ENCODE measurements at places on chromosomes 2 and 18.

GRCh38 chr2:167140767-167141166, 252.5 kb downstream of the XIRP2 start:
- no peak for DNase-seq

- no peak for DNase-seq
Observed at GRCh38 chr2:100494712-100495111, 24.4 kb downstream of the NMS start.

GRCh38 chr2:224831530-224831929, 115.4 kb upstream of the CCDC195 start:
- DNase-seq = no peak

DNA sequence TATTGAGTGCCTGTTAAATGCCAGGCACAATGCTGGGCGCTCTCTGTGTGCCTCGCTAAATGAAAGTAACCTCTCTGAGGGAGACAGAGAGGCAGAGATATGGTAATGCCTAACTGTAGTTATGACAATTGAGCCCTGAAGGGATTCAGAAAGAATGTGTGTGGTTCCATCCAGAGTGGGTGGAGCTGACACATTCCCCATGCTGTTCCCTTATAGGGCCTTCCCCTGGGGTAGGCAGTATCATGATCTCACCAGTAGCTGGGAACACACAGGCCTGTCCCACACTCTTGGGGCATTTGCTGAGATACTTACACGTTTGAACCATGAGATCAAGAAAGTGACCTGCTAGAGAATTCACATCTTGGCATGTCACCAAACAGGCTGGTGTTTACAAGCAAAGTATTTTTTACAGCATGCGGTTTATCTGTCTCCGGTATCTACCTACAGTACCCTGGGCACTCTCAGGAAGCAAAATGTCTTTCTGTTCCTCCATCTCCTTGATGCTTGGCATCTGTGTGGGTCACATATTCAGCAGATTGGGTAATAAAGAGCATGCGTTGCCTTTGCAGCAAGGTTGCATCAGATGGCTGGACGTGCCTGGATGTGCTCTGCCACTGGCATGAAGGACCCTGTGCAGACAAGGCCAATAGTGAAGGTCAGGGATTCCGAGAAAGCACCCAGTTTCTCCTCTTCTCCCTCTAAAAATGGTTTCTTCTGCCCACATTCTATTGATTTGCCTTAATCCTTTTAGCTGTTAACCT, 9.4 kb downstream of the CTIF start:
- DNase-seq = no peak

GRCh38 chr2:214066862-214067261, 344.0 kb upstream of the VWC2L start:
- no peak for DNase-seq

DNA sequence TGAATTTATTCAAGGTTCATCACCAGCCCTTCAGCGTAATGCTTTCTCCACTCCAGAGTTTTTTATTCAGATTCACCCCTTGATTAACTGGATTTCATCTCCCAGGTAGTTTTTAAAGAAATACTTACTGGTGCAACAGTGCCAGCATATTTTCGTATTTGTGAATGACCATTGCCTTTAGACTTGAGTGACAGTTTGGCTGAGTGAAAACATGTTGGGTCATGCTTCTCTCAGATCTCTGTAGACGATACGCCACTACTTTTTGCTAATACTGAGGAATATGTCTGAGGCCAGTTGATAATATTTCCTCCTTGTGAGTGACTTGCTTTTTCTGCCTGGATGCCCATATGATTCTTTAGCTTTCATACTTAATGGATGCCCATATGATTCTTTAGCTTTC, 51.5 kb downstream of the CYP26B1 start:
- no peak for DNase-seq

GRCh38 chr18:5771343-5771742, 124.0 kb downstream of the TMEM200C start:
- DNase-seq = no peak

- no peak for DNase-seq
Observed at GRCh38 chr2:62136956-62137830, 58.7 kb upstream of the B3GNT2 start.

- DNase-seq = no peak
Observed at GRCh38 chr18:949724-950631, 45.3 kb downstream of the ADCYAP1 start.

DNA sequence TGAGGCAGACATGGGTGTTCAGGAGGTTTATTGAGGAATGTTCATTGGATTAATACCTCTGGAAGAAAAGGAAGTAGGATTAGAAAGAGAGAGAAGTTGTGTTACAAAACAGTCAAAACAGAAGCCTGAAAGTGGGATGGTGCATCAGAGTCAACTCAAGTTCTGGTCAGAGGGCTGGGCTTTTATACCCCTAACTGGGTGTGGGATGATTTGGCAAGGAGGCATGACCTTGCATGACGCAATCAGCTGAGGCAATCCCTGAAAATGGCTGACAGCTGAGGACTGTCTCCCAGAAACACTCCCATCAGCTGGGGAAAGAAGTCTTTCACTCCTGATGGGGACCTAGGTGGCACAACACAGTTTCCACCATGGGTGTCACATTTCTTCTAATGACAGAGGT, 818.2 kb downstream of the SATB2 start:
- no peak for DNase-seq

GRCh38 chr18:73352546-73352945, 484.8 kb upstream of the NETO1 start:
- no peak for DNase-seq

DNA sequence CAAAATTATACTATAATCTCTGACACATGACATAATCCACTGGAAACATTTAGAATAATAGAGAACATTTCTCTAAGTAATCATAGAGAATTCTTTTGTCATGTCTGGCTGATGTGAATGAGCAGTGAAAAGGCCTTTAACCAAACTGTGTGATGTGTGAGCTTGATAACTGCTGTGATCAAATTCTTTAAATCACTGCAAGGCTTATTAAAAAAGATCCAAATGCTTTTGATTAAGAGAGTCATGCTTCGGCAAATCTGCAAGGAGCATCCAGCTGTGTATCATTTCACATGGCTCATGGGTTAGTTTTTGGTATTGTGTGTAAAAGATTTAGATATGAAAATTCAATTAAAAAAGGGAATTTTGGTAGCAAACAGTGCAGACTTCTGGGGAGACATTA, 58.6 kb upstream of the TFPI start:
- no peak for DNase-seq

DNA sequence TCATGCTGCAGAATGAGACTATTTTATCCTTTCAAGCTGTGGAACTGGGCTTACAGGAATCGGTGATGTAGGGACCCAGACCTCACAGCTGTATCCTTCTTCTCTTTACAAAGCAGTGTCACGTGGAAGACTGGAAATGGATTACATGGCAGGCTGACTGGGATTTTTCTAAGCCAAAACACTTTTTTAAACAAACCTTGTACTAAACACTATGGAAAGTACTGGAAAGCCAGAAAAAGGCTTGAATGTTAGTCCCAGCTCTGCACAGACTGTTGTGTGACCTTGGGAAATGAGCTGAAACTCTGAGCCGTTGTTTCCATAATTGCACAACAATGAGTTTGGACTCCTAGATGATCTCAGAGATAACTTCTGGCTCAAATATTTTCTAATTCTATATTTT, 7.6 kb upstream of the ADAM23 start:
- no peak for DNase-seq

- no peak for DNase-seq
Observed at GRCh38 chr2:129730979-129731378, 248.5 kb upstream of the RAB6C start.

DNA sequence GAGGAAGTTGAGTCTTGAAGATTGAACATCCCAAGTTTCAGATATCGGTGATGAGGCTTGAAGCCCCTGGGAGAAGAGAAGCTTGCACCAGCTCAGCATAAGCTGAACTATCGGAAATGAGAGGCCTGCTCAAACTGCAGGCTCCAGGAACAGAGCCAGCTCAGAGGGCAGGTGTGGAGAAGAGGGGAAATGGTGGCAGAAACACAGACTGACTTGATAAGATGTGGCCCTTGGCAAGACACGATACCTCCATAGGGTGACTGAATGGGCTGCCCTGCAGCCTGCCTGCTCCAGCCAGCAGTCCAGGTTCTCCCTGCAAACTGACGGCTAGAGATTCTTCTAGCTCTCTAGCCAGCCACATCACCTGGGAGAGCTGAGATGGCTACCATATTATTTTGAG, 86.6 kb downstream of the MYT1L start:
- DNase-seq = no peak

- no peak for DNase-seq
Observed at GRCh38 chr2:184743096-184743495, 144.8 kb downstream of the ZNF804A start.

- no peak for DNase-seq
Observed at GRCh38 chr18:76503649-76504386, 8.8 kb upstream of the ZNF516 start.

DNA sequence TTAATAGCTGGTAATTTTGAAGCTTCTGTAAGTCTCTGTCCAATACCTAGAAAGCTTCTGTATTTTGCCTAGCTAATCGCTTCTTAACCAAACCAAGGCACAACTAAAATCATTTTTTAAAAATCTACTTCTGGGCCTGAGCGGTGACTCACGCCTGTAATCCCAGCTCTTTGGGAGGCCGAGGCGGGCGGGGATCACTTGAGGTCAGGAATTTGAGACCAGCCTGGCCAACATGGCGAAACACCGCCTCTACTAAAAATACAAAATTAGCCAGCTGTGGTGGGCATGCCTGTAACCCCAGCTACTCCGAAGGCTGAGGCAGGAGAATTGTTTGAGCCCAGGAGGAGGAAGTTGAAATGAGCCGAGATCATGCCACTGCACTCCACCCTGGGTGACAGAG, 148.6 kb upstream of the FIGN start:
- DNase-seq = no peak

DNA sequence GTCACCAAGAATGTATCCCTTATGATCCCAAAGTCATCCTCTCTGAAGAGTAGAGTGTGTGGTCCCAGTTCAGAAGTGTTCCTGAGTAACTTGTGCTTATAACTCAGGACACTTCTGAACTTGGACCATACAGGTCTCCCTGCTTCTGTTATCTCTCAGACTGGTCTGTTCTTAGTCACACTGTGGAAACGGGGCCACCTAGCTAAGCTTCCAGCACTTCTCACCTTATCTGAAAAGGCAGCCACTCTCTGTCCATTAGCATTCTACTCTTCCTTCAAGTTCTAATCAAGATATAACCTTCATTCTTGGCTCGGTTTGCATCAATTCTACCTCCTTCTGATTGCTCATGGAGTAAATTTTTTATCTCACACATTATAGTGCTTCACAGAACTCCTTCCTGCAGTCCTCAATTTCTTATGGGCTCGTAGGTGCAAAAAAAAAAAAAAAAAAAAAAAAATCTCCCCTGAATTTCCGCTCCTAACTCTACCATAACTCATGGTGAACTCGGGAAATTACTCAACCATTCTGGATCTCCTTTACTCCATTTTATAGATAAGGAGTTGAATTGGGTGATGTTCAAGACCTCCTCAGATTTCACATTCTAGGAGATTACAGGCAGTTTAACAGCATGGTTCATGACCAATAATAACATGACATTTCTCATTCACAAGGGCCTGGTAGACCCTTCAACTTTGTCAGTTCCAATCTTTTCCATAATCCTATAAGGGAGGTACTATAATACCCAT, 108.4 kb downstream of the TACR1 start:
- no peak for DNase-seq

GRCh38 chr2:105786231-105787230, 41.8 kb downstream of the NCK2 start:
- peak; percentile 64 for DNase-seq

DNA sequence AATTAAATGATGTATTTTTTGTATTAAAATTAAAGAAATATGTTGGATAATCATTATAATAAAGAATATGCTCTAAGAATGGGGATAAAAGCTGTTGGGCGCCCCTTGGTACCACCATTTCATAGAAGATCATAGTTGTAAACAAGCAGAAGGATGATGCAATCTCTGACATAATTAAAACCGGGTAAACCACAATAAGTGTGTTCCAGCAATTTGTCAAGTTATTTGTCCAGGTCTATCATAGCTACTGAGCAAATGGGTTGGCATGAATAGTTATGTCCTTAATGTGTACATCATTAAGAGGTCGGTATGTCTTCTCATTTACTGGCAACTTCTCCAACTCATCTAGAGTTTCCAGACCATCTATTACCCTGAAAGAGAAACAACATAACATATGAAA, 6.7 kb upstream of the CLK1 start:
- no peak for DNase-seq

DNA sequence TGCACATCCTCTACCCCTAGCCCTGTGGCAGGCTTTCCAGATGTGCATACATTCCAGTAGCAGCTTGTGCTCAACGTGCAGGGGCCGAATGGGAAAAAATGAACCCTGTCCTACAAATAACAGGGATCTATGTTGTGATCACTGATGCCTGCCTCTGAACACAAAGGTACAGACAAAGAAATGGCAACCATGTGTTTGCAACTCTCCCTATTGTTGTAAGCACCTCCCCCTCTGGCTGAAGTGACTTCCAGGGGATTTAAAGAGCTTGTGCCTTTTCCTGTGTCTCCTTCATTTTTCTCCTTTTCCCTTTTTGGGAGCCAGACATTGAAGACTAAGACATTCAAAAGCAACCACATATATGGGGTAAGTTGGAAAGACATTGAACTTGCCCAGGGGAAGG, 21.6 kb downstream of the ARHGAP25 start:
- DNase-seq = no peak

- no peak for DNase-seq
Observed at GRCh38 chr2:47426786-47427185, 23.8 kb downstream of the MSH2 start.

- DNase-seq = no peak
Observed at GRCh38 chr18:78740876-78741275, 238.7 kb upstream of the SALL3 start.

DNA sequence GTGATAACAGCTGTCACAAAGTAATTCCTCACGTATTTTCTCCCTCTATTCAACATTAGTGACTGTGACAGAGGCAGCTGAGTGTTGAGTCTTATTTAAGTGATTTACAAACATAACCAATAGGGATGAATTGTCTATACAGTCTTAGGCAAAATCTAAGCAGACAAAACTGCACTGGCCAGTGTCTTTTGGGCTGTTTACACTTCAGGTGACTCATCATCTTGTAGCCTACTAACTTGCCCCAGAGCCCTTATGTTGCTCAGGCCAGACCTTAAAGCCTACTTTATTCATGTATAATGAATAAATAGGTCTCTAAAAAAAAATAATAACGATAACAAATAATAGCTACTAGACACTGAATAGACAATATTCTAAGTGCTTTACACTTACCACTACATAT, 17.2 kb downstream of the THOC1 start:
- no peak for DNase-seq
